Stimulated activated CD4-positive, alpha-beta T cell treated with anti-CD3 and anti-CD28 coated beads, TNF-alpha, amount 100 ng/mL, for 1 hour (primary cell): ENCODE measurements at places on chromosomes 16 and 17.

- DNase-seq = no peak
Observed at GRCh38 chr16:49586466-49587450, 213.2 kb downstream of the C16orf78 start.

DNA sequence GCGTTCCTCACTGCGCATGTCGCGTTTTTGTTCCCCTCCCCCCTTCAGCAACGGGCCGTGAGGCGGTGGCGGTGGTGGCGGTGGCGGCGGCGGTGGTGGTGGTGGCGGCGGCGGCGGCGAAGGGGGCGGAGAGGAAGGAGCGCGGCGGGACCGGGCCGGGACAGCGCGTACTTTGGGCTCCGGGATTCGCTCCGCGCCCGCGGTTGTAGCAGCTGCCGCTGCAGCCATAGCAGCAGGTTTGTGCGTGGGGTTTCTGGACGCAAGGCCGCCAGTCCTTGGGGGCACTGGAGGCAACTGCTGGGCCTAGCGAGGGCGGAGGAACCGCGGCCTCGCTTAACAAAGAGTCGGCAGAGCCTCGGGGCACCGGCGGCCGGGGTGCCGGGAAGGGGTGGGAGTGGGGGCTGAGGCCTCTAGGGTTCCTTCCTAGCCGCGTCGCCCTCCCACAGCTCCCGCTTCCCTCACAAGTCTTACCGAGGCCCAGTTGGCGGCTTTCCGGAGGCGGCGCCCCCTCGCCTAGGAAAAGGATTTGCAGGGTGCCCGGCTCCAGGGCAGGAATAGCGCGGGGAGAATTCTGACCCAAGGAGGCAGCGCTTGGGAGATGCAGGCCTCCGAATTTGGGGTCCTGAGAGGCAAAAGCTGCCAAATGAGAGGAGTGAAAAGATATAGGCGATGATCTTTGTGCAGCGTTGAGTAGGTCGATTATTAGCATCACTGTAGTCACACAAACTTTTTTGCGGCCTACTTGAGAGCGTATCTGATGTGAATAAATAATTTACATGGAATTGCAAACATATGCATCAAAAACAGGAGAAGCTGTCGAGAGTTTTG is at the start of gene DDX42:
Gene DDX42 (plus strand): TSS at position 30 of the 828 bp plus-strand sequence. CDS start 12,880 bp downstream, outside the sequence.
- peak; percentile 84 for DNase-seq

DNA sequence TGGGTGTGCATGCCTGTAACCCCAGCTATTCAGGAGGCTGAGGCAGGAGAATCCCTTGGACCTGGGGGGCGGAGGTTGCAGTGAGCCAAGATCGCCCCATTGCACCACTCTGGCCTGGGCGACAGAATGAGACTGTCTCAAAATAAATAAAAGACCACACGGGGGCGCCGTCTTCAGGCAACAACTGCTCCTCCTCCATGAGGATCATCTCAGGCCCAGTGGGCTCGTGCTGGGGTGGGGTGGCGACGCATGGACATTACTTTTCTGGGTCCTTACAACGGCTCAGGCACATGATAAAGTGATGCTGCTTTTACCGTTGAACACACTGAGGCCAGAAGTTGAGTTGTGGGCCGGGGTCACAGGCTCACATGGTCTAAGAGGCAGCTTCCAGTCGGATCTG is 56.2 kb downstream of the PRMT7 start:
- DNase-seq = no peak

- no peak for DNase-seq
Observed at GRCh38 chr17:60905709-60906108, 228.1 kb downstream of the BCAS3 start.

DNA sequence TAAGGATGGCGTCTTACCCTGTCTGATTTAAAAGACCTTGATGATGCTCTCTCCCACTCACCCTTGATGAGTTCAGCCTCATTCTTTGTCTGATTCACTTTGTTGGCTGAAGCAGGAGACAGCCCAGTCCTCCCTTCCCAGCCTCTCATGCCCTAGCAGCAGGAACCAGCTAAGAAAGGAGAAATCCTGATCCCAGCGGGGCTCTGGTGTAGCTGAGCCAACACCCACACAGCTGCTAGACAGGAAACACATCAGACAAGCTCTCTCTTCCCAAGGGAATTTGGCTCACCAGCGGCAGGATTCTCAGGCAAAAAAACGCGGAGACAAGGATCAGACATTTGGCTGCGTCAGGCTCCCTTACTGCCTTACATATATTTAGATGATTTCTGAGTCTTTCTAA is 211.5 kb downstream of the CDH11 start:
- no peak for DNase-seq

DNA sequence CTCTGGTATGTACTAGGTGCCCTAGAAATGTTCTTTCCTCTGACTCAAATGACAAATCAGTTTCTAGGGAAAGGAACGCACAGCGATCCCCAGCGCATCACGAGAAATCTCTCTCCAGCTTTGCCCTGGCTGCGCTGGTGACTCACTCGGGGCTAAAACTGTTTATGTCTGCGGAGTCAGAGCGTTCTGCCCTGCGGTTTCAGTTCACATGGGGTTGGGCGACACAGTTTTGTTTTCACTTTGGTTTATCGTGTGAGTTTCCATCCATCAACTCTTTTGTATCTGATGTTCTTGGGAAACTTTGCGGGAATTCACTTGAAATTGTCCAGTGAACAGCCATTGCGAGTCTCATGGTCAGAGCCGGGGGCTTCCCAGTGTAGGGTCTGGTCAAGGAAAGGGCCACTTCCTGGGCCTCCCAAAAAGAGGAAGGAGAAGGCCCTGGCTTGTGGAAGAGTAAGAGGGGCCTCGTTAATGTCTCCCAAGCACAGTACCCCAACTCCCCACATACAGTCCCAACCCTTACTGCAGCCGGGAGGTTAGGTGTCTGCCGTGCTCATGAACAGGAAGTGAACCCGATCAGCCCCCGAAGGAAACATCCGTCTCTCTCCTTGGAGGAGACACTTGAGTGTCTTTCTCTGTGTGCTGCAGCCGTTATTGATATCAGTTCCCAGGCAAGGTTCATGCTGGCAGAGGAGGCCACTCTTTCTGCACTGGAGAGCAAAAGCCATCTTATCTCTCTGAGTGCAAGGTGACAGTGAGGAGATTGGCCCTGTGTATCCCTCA is 643.2 kb downstream of the WWOX start:
- DNase-seq = peak; percentile 59

- no peak for DNase-seq
Observed at GRCh38 chr16:14545346-14545884, 84.6 kb downstream of the PARN start.

GRCh38 chr16:54165174-54165911 is 121.2 kb downstream of the IRX3 start:
- DNase-seq = no peak

- no peak for DNase-seq
Observed at GRCh38 chr16:73864868-73865267, 431.7 kb upstream of the PSMD7 start.

GRCh38 chr16:2102471-2102870 is 33.2 kb downstream of the PKD1 start:
- DNase-seq = no peak

DNA sequence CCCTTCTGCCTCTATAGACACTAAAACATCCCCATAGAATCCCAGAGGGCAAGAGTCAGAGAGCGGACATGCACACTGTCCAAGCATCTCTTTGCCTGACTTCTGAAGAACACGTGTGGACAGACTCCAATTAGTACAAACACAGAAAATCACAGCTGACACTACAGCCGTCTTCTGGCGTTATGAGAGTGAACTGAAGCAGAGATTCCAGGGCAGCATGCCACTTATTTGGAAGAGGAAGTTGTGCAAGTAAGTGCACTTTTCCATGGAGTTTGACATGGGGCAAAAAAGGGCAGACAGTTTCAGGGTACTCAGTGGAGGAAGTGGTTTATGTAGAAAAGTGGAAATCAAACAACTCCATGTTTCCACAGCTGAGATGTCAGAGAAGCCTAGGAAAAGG is 16.8 kb upstream of the ZNF287 start:
- DNase-seq = no peak

- DNase-seq = no peak
Observed at GRCh38 chr17:49820773-49821172, 27.1 kb downstream of the TAC4 start.

DNA sequence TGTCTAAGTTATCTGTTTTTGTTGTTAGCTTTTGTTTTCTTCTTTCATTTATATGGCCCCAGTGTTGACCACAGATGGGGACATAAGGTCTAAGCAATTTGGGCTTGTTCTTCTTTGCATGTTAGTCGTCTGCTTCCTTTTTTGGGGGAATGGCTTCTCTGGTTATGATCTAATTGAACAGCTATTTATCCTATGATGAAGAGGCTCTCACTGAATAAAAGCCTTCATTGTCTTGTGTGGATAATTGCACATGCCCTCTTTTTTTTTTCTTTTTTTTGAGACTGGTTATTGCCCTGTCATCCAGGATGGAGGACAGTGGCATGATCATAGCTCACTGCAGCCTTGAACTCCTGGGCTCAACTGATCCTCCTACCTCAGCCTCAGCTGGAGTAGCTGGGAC is 13.7 kb downstream of the SMARCE1 start:
- no peak for DNase-seq

DNA sequence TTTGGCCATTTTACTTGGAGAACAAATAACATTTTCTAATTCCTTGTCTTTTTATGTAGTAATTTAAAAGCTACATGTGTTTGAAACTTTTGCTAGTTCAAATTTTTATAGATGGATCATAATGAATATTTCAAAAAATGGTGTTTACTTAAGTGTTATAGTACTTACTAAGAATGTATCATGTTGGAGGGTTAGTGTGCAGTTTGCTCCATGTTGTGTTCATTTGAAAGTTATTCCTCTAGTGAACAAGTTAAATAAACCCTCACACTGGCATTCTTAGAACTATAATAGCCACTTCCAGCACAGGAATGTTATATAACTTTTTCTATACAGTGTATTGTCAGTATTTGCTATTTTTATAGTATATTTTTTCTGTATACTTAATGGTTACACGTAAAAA is 62.8 kb downstream of the MRTFB start:
- no peak for DNase-seq

DNA sequence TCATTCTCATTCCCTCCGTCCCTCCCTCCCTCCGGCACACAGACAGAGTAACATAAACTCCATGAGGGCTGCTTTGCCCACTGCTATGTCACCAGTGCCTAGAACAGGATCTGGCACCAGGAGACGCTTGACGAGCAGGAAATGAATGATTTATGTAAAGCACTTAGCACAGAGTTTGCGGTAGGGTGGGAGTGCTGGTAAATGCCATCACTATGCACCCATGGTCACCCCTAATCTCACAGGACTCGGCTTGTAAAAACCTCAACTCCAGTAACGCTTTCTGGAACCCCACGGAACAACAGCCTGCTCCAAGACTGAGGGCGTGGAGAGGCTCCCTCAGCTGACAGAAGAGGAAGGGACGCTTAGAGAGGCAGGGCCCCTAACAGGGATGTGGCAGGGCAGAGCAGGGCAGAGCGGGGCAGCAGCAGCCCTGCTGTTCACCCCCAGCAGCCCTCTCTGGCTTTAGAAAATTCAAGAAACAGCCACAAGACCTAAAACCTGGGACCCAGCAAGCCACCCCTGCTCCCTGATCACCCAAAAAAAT is 156.9 kb downstream of the C16orf78 start:
- DNase-seq = no peak

DNA sequence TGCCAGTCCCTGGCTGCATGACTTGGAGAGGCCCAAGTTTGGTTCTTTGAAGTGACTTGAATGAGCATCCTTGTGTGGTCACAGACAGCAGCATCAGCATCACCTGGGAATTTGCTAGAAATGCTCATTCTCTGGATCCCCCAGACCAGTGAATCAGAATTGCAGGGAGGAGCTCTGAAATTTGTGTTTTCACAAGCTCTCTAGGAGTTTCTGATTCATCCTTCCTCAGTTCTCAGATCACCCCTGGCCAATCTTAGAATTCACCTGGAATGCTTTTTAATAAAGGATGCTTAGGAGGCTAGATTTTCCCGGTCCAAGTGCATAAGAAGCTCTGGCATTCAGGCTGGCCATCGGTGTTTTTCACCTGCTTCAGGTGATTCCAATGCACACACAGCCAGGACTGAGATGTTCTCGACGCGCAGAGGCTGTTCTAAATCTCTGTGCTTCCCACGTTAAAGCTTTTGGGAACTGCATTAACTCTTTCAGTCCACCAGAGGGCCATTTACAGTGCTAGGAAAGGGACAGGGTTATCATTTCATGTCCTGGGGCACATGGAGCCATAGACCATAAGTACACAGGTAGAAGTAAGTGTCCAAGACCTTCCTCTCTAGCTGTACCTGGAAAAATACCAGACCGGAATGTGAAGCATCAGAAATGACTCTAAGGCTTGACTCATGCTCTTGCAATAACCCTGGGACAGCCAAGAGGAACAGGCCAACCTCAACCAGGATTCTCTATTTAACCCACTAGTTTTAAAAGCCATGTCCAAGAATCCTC is 85.7 kb upstream of the XYLT1 start:
- no peak for DNase-seq

- no peak for DNase-seq
Observed at GRCh38 chr17:79616801-79617200, 6.0 kb upstream of the RBFOX3 start.

DNA sequence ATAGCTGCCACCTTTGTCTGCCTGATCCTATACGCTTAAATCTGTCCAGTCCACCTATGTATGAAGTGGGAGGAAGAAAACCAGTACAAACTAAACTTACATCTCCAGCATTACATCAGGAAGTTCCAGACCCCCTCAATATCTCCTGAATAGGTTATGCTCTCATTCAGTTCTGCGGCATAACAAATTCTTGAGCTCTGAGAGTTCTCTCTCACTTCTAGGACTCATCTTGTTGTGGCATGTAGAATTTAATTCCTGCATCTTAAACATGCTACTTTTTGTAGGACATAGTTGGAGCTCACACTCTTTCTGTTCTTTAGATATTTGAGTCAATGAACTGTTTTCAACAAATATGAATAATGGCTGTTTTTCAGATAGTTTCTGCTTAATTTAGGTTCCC is 662.5 kb downstream of the CDH11 start:
- DNase-seq = no peak

GRCh38 chr16:83955218-83956130 is 2.4 kb downstream of the OSGIN1 start:
- DNase-seq = no peak

- DNase-seq = no peak
Observed at GRCh38 chr17:58384897-58385296, 32.4 kb downstream of the RNF43 start.

DNA sequence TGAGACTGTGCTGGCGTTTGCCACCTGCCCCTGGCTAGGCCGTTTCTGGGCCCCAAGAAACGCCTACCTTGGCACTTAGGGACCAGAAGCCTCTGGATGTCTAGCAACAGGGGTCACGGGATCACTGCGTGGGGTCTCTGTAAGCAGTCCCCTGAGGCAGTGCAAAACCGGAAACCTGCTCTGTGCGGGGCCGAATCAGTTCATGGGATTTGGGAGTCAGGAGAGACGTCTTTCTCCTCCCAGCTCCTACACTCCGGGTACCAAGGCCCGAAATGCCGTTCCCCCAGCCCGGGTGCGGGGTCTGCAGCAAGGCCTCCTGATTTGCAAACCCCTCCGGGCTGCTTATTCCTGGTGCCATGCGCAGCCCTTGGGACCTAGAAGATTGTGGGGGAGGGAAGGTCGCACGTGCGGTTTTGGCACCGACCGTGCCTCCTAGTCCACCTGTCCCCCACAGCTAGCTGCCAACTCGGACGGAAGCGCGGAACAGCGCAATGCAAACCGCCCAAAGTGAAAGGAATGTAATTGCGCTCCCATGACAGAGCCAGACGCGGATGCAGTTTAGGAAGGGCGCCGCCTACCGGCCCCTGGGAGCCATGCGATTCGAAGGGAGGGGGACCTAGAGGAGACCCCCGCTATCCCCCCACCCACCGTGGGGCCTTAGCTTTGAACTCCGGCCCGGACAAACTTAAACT is 6.5 kb downstream of the IRX5 start:
- no peak for DNase-seq
